Stimulated activated CD4-positive, alpha-beta T cell treated with anti-CD3 and anti-CD28 coated beads, Interleukin-1b, Interleukin-23, amount 100 ng/mL, for 1 hour (primary cell): ENCODE measurements at places on chromosomes 1 and 21.

DNA sequence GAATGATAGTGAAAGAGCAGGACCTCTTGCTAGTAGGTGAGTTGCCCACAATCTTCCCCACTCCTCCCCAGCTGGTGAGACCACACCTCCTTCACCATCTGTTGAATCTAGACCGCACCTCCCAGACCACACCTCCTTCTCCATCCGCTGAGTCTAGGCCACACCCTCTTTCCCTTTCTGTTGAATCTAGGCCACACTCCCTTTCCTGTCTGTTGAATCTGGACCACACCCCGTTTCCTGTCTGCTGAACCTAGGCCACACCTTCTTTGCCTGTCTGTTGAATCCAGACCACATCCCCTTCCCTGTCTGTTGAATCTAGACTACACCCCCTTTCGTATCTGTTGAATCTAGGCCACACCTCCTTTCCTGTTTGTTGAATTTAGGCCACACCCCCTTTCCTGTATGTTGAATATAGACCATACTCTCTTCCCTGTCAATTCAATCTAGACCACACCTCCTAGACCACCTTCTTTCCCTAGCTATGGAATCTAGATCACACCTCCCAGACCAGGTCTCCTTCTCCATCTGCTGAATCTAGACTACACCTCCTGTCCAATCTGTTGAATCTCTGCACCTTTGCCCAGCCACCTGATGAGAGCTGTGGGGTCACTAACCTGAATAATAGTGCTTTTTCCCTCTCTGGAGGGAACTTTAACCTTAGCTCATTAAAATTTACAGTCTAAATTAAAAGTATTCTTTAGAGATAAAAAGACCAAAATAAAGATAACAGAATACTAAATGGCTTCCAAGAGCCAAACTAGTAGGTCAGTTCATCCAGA is 116.3 kb downstream of the DAB1 start:
- DNase-seq = no peak

DNA sequence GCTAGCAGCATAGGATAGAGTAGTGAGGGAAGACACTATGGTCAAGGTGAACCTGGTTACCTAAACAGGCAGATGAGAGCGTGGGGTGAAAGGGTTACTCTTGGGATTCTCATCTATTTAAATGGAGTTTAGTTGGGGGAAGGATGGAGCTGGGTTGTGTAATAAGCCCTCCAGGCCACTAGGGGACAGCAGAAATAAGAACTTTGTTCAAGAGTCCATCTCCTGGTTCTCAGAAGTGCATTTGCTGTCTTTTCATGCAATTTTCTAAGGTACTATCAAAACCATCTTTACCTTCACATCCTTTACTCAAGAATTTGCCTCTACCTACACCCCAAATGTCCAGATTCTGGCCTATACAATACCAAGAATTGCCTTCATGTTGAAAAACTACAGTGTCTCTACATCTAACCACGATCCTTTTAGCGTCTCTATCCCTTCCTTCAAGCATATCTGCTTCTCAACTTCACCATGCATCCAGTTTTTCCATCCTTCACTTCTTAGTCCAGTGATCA is 28.0 kb downstream of the SLAMF1 start:
- DNase-seq = no peak

DNA sequence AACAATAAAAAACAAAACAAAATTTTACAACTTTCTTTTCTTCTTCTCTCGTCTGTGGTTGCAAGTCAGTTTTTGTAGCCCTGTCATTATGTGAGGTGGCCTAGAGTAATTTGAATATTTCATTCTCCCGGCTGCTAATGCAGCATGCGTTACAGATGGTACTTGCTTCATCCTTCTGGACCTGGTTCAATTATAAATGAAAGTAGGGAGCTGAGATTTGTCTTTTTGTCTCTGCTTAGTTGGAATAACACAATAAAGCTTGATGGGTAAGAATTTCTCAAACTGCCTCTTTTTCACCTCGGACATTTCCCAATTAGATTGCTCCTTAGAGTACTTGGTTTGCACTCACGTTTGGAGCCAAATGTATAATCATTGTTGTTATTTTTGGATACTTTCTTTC is 201.6 kb downstream of the PBX1 start:
- DNase-seq = no peak

GRCh38 chr1:203289281-203289981 is 15.9 kb upstream of the BTG2 start:
- DNase-seq = peak; percentile 63

GRCh38 chr1:51927029-51927428 is 48.5 kb upstream of the NRDC start:
- no peak for DNase-seq

DNA sequence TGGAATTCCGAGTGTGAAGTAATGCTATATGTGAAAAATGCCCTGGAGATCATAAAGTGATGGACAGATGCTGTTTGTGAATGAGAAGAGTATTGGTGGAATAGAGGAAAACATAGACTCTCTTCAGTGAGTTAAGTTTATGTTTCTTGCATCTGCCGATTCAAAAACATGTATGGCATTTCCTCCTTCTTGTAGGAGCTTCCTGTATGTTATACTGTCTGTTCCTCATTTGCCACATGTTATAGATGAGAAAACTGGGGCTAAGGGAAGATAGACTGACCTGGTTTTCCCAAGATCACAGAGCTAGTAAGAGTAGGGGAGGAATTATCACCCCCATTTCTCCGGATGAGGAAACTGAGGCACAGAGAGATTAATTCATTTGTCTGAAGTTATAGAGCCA is 41.1 kb upstream of the IL20 start:
- DNase-seq = no peak

- no peak for DNase-seq
Observed at GRCh38 chr21:35321322-35322200, 272.5 kb upstream of the RUNX1 start.

- DNase-seq = no peak
Observed at GRCh38 chr1:223199094-223199647, 56.1 kb upstream of the TLR5 start.
